ENCODE measurements at places on chromosomes 5 and 9.

DNA sequence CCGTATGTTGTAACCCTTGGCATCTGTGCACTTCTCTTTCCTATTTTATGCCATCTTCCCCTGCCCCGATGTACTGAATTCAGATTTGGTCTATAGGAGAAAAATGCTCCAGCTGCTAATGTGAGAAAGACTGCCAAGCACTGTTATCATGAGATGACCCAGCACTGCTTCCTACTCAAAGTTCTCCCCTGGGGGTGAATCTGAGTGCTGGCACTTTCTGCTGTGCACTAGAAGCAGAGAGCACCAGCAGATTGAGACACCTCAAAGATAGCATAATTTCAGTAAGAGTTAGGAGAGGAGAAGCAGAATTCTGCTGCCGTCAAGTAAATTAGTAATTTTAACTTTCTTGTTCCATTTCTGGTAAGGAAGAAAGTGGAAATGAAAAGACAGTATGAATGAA lies 92.8 kb upstream of the ACOT12 start:
- DNase-seq = no peak

DNA sequence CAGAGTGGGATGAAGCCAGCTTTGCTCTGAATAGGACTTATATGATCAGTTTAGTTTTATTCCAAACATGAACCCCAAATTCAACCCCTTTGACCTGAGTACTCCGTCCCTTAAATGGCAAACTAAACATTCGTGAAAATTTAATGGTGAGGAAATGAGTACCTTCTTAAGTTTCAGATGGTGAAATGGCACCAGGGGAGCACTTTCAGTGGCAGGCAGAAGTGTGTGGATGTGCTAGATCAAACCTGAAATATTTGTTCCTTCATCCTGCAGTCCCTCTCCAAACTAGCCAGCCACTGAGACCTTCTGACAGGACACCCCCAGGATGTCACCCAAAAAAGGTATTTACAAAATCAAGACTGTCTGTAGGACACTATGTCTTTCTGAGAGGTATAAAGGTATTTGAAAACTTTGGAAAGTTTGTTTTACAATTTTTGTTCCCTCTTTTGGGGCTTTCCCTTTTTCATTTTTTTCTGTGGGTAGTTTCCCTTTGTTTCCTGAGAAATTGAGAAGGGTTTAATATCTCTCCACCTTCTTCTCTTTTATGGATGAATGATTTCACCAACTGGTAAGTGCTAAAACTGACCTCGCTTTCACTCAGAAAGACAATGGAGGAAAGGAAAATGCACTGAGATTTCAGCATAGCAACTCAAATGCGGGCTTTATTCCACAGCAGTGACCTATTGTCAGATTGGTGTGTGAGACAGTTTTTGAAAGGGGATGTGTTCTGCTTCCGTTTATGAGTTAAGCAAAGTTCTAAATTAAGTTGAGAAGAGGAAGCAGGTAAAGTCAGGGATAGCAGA lies 127.1 kb downstream of the TMC1 start:
- DNase-seq = no peak

DNA sequence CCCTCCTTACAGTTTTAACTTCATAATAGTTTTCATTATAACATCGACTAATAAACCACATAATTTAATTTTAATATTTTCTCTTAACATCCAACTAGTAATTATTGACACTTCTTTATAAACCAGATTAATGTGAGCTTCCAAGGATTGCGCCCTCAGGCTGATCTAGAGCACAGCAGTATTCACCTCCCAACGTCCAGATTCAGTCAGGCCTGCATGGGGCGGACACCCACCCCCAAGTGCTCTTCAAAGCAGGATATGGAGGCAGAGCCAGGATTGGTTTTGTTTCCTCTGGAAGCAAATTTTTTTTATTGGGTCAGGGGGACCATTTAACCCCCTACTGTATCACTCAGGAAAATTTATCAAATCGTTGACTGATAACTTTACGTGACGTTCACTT lies 215.4 kb downstream of the TRIO start:
- DNase-seq = no peak

- no peak for DNase-seq
These were observed 28.7 kb downstream of the GTF3C4 start for GRCh38 chr9:132698989-132699388.

- DNase-seq = no peak
These were observed 504.5 kb downstream of the NFIB start for GRCh38 chr9:13809401-13809800.

DNA sequence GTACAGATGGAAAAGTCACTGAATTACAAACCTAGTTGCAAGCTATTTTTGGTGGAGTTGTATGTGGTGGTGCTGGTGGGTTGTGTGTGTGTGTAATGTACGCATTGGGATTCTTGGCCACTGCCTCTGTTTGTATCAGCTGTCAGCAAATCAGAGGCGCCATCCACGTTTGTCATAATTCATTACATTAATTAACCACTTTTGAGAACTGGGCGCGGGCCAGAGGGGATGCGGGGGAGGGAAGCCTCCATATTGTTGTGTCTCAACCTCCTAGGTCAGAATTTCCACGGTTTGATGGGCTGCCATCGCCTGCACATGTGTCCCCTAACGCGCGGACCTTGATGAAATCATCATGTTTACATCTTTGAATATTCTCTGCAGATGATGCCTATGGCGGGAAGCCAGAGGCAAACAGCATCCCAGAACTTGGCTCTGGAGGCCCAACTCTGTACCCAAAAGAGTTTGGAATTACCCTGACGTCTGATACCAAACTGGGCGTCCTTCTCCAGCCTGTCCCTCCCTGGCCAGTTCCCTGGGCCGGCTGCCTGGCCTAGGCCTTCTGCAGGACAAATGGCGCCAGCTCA lies 54.9 kb downstream of the FGF18 start:
- no peak for DNase-seq

GRCh38 chr5:160105686-160106360 lies 13.4 kb downstream of the PWWP2A start:
- DNase-seq = no peak

DNA sequence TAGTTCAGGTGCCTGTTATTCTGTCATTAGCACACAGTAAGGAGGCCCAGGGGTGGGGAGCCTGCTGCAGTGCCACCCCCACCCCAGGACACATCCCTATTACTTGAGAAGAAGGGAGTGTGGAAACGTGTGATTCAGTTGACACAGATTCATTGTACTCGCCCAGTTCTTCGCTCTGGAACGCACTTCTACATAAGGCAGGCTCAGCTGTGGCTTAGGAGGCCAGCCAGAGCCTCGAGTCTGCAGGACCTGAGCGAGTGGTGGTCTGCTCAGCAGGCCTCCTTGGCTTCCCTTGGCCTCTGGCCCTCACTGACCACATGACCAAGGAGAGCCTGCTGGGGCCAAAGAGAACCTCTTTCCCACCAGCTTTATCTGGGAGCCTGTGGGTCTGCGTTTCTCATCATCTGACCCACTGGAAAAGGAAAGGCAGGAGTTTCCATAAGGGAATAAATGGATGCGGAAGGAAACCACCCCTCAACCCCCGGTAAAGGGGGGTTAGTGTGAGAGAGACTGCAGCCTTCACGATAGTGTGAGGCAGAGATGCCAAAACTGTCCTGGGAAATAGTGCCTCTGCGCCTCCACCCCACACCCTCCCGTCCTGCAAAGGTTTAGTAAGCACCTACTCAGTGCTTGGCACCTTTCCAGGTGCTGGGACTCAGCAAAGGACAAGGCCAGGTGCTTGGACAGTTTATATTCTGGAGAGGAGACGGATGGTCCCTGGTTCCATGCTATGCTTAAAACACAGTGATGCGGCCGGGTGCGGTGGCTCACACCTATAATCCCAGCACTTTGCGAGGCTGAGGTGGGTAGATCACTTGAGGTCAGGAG lies 73.7 kb downstream of the PPARGC1B start:
- no peak for DNase-seq

DNA sequence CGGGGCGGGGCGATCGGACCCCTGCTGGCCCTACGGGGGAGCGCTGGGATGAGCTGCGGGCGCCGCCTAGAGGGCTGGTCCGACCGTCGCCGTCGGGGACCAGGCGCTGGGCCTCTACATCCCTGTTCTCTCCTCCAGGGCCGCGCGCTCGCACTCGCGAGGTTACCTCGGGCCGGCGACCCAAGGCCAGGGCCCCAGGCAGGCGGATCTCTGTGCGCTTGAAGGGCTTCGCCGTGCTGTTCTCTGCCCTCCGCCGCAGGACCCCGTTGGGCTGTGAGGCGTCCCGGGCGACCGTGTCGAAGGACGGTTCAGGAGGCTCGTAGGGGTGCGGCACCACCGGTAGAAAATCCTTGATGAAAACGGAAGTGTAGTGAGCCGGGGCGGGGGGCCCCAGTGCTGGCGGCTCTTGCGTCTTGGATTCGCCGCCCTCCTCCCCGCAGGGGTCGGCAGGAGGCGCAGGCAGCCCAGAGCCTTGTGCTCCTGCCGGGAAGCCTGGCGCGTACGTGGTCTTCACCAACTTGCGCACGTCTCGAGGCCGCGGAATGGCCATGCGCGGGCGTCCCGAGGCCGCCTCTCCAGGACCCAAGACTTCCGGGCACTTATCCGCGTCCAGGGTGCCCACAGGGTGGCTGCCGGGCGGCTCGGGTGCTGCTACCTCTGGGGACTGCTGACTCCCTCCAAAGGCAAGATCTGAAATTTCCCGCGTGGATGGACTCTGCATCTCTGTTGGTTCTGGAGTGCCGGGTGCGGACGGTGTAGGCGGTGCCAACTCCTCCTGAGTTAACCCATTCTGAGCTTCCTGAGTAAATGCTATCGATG lies 2.0 kb downstream of the PROB1 start:
- DNase-seq = peak; percentile 82

DNA sequence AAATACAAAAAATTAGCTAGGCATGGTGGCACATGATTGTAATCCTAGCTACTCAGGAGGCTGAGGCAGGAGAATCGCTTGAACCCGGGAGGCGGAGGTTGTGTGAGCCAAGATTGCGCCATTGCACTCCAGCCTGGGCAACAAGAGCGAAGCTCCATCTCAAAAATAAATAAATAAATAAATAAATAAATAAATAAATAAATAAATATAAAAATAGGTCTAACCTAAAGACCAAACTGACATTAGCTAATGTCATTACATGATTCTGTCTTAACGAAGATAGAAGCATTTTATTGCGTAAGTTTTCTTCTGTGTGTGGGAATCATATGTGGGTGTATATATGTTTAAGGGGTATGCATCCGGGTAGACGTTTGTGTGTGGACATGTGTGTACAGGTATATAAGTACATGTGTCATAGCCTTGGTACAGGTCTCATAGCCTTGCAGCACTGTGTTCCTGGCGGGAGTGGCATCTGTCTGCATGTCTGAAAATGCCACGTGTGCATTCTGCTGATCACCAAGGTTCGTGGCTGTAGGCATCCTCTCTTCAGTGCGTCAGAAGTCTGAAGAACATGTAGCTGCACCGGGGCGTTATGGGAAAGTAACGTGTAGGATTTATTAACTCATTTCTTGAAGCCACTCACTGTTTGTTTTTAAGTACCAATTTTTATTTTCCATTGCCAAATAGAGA lies 298.1 kb downstream of the NR3C1 start:
- no peak for DNase-seq

- DNase-seq = no peak
These were observed 60.8 kb downstream of the CSF2 start for GRCh38 chr5:132134384-132134783.

DNA sequence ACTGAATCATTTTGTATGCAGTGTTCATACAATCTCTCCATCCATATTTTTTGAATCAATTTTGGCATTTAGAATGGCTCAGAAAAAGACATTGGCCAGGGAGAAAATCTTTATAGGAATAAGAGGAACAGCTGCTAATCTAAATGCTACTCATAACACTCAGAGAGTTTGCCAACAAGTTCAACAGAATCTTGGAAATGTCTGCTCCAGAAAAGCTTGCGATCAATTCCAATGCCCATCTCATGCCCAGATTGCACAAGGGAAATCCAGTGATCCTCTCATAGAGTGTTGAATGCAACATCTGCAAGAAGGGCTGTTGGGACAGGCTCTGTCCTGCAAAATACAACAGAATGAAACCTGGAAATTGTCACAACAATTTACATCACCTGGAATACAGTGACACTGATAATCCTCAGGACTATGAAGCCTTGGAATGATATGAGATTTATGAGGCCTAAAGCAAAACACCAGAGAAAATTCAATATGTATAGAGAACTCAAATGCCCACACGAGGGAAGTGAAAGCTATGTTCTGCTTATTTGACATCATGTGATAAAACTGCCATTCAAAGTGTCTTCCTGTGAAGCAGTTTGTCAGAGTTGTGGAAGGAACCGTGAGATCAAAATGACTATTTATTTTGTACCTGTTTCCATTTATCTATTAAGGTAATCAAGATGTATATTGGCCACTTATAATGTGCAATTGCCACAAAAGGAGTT lies 190.1 kb downstream of the PARP8 start:
- DNase-seq = no peak

GRCh38 chr5:177500685-177501522 lies 3.5 kb upstream of the PDLIM7 start:
- DNase-seq = no peak

- no peak for DNase-seq
These were observed 96.8 kb downstream of the TRIO start for GRCh38 chr5:14239951-14240350.
